PC-9 (cell line): ENCODE measurements at places on chromosomes 4 and X.

GRCh38 chr4:80096175-80096850 is 23.3 kb upstream of the ANTXR2 start:
- no peak for DNase-seq

- DNase-seq, result peak; percentile 1
These were observed 77.1 kb downstream of the TBCK start for GRCh38 chr4:106238820-106239420.

DNA sequence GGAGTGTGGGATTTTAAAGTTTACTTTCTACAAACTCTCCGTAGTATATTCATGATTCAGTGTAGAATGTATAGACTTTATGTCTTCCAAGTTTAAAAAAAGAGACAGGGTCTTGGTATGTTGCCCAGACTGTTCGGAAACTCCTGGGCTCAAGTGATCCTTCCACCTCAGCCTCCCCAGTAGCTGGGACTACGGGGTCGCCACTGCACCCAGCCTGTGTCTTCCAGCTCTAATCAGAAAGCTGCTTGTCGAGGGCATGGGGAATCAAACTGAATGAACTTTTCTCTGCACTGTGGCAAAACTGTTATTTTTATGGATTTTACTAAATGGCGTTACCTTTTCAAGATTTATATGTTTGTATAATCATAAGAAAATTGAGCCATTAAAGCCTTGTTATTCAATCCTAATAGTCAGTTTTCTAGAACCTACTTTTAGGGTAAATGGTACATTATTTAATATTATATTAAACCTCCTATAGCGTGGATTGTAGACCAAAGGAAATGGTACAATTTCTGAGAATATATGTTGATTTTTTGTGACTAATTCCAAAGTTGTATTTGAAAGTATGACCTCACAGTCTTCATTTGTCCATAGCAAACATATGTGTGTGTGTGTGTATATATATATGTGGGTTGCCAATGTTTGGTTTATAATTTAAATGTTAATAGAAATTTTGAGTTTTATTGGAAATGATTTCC is 1.1 kb downstream of the BLOC1S4 start:
- DNase-seq, result no peak

DNA sequence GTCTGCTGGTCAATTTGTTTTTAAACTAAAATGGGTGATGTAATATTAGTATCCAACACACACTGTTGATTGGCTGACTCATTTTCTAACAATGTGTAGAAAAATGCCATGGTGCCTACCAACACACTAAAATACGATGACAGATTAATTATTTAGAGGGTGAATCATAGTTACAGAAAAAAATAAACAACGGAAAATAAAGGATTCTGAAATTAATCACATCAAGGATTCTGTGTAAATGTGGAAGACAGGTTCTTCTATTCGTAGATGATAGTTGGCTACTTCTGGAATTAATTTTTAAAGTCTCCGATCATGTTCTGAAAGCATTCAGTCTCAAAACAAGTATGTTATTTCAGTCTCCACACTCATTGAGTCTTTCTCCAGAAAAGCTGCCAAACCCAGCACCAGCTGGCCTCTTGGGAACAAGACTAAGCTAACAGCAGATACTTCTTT is 8.2 kb upstream of the IQCM start:
- no peak for DNase-seq

GRCh38 chr4:73690051-73690738 is 50.2 kb upstream of the CXCL8 start:
- DNase-seq, result no peak
